Calu3 (cell line): ENCODE measurements at places on chromosomes 12 and 14. TPM values are rescaled to one million over a fixed set of nuclear protein-coding genes. Genes with fewer than 3 reads are reported as not detected.

DNA sequence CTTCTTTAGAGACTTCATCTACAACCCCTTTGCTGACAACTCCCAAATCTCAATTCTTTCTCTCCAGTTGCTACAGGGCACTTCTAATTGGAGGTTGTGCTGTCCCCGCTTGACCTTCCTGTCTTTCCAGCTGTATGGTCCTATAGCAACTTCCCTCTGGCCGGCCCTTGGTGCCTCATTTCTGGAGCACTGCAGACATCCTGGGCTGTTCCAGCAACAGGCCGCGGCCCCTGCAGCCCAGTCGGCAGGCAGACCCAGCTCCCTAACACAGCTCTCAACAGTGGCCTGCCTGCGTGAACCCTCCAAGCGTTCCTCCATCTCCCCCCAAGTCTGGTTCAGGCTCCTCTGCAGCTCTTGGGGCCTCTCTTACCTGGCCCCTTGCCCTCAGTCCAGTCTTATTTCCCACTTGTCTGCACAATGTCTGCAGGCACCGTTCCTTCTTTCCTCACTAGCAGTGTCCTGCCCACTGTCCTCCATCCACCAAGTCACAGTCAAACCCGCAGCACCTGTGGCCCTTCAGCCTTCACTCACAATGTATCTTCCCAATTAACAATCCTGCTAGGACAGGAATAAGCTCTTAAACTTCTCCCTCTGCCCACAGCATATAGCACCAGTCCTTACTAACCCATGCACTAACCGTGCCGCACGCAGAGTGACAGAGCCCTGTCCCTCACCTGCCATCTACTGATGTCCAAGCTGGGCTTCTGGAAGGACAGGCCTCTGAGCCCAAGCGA, 1.6 kb upstream of the EML1 start:
- H3K27ac ChIP-seq: no peak overlapping the region
- no peak overlapping the region for H3K4me3 ChIP-seq
- H3K27me3 ChIP-seq: no peaks in the 10 kb centered on the region
- peaks cover 11% of the 10 kb centered on the region for H3K4me1 ChIP-seq

DNA sequence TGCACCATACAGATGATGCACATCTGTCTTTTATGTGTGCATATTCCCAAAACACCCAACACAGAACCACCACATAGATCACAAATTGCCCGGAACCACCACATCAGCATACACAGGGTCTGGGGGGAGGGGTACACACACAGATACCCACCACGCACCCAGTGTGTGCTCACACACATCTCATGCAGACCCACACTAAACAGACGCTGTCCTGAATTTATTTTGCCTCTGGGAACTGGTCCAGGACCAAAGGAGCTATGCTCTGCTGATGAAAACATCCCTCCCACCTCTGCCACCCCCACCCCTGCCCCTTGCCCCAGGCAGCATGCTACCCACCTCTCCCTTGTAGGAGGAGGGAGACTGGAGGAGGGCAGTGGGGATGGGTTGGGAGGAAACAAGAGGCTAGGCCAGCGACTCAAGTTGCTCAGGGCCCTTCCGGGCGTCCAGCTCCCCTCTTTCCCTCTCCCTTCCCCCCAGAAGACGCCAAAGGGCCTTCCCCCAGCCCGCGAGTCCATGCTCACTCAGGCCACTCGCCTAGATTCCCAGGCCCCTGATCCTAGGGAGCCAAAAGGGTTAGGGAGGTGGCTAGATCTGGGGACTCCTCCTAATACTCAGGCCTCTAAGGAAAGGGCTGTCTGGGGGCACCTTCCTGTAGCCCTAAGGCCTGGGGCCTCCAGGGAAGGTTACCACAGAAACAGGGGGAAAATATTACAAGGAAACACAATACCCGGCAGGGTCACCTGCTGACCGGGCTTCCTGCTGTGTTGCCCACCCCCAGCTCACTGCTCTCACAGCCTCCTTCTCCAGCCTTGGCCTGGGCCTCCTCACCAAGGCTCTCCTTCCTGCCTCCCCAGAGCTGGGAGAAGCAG, 3.1 kb downstream of the HDAC7 start:
- H3K27me3 ChIP-seq: no peaks in the 10 kb centered on the region
- peak overlapping the region; percentile 43 for H3K4me3 ChIP-seq
- H3K36me3 ChIP-seq: peaks cover 30% of the 10 kb centered on the region
- peaks cover 53% of the 10 kb centered on the region for H3K4me1 ChIP-seq
- H3K27ac ChIP-seq: no peak overlapping the region

DNA sequence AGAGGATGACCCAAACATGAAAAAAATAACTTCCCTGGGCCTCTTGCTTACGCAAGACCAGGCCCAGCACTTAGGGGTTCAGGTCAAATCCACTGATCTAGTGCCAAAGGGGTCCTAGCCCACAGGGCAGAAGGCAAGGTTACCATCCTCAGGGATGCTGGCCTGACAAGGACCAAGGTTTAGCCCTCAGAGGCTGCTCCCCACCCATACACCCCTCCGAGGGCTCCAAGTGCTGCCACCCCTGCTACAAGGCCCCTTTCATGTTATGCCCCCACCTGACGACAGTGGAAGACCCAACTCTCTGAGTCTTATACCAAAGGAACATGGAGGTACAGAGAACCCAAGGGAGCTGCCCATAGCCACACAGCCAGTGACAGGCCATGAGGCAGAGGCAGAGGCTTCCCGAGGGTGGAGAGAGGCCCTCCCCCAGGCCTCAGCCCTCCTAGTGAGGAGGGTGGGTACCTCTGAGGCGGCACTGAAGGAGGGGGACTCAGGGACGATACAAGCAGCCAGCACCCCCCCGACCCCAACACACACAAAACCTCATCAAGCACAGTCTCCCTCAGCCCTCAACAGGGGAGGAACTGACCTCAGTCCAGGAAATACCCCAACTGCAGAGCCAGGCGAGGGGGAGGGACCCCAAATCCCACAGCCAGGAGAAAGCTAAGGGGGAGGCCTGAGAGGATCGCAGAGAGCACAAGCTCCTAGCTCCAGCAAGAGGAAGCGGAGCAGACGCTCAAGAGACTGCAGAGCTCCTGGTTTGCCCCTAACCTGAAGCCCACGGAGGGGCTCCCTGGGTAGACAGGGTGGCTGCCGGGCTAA, 37.0 kb downstream of the ANAPC7 start:
- DNase-seq: no peak
- H3K27ac ChIP-seq: no peak overlapping the region

DNA sequence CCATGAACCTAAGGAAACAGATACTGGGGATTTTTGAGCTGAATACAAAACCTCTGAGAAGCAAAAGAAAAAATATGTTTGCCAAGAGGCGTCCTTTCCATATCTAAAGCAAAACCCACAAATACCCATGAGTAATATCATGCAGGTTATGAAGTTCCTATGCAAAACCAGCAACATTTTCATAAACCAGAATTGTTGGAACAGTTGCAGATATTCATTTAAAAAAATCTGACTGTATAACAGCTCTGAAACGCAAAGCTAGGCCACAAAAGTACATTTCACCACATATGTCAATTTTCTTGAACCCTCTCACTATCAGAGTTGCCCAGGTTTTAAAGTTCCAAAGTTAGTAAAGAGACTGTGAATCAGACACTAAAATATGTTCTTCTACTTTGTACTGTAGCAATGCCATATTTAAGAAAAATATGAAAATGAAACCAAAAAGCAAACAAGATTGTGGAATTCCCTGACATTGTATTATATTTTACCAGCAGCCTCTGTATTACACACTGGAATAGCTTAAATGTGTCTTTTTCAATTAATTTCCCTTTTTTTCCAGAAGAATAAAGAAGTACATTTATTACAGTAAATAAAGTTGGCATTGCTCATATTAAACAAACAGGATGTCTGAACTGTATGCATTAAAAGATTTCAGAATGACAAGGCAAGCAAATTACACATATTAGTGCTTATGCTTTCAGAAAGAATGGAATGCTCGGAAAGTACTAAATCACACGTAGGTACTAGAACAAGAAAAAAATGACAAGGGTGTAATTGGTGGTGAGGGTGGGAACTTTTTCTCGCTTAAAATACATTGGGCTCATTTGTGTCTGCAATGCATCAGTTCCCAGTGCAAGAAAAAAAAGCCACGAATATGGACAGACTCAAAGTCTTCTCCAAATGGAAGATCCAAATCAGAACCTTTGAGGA, 33.6 kb upstream of the HIF1A start:
- H3K4me3 ChIP-seq: no peak overlapping the region

- no peak overlapping the region for H3K27ac ChIP-seq
- no peak for DNase-seq
- no peaks in the 10 kb centered on the region for H3K4me1 ChIP-seq
- no peaks in the 10 kb centered on the region for H3K36me3 ChIP-seq
- H3K4me3 ChIP-seq: no peak overlapping the region
These were observed 35.2 kb downstream of the MVK start for GRCh38 chr12:109608793-109609192.

DNA sequence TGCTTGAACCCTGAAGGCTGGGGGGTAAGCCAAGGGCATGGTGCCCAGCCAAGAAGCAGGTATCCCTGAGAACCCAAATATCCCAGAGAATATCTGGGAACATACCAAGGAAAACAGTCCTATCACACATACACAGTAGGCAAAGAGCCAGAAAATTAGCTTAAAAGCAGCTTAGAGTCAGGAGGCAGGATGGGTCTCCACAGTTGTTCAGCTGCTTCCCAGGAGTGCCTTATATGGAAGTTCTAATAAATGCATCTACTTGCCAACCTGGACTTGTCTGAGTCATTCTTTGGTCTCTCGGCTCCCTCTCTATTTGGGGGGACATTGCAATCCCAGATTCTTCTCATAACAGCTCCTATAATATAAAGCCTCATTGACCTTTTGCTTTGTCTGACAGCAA, 9.0 kb upstream of the GPR135 start:
- no peaks in the 10 kb centered on the region for H3K27me3 ChIP-seq
- no peaks in the 10 kb centered on the region for H3K4me1 ChIP-seq
- no peak overlapping the region for H3K27ac ChIP-seq
- H3K4me3 ChIP-seq: no peak overlapping the region
- peaks cover 17% of the 10 kb centered on the region for H3K36me3 ChIP-seq

DNA sequence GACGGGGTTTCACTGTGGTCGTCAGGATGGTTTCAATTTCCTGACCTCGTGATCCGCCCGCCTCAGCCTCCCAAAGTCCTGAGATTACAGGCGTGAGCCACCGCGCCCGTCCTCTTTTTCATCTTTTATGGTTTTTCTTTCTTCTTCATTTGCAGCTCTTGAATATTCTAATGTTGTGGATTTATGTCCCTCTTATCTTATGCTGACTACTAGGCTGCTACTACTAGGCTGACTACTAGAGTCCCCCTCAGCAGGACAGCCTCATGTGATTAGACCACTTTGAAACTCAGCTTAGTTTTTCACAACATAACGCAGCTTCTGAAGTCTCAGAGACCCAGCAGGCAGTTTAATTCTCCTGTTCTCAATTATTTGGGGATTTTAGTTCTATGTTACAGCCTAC, 857 bp upstream of the CLEC4E start:
- peaks cover 16% of the 10 kb centered on the region for H3K27me3 ChIP-seq
- no peak overlapping the region for H3K4me3 ChIP-seq
- H3K27ac ChIP-seq: no peak overlapping the region

DNA sequence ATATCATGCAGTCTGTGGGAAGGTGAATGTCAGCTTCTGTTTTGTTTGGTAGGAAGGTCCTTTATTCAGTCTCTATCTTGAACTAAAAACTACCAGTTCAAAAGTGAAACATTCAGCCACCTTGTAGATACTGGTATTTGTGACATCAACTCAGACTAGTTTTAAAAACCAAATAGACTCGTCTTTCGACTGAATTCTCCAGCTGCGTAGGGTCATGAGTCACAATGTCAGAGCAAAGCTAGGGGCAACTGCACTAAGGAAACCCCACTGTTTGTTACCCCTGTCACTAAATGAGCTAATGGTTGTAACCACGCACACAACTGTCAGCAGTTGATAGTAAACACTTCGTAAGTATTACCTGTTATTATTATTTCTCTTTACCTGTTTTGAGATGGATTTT, 144.6 kb downstream of the PRIMA1 start:
- no peak overlapping the region for H3K4me3 ChIP-seq
- H3K4me1 ChIP-seq: no peaks in the 10 kb centered on the region
- H3K36me3 ChIP-seq: no peaks in the 10 kb centered on the region
- H3K27ac ChIP-seq: no peak overlapping the region

GRCh38 chr12:12693111-12693671, 2.8 kb downstream of the GPR19 start:
- peaks cover 19% of the 10 kb centered on the region for H3K36me3 ChIP-seq
- DNase-seq: no peak
- H3K27ac ChIP-seq: no peak overlapping the region
- no peak overlapping the region for H3K4me3 ChIP-seq
- no peaks in the 10 kb centered on the region for H3K27me3 ChIP-seq
- H3K4me1 ChIP-seq: peaks cover 63% of the 10 kb centered on the region

GRCh38 chr12:87960566-87960965, 68.6 kb downstream of the C12orf50 start:
- no peak overlapping the region for H3K27ac ChIP-seq
- no peak overlapping the region for H3K4me3 ChIP-seq
- DNase-seq: no peak
- H3K27me3 ChIP-seq: no peaks in the 10 kb centered on the region
- H3K4me1 ChIP-seq: no peaks in the 10 kb centered on the region

DNA sequence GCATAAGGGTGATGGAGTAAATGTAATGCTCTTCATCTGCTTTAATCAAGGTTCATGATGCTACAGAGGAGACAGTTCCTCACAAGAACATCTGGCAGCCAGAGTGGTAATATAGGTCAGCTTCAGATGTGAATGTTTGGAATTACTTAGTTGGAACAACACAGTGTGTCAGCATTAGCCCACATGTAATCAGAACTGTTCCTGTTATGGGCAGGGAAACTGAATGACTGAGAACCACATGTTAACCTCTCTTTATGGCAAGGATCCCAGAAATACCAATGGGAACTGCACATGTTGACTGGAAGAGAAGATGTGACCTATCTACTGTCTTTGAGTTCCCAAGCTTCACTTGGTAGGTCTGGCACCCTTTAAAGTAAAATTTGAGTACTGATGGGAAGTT, 390.1 kb upstream of the PDE3A start:
- H3K4me3 ChIP-seq: no peak overlapping the region
- peaks cover 4% of the 10 kb centered on the region for H3K4me1 ChIP-seq
- no peak for DNase-seq
- no peak overlapping the region for H3K27ac ChIP-seq

DNA sequence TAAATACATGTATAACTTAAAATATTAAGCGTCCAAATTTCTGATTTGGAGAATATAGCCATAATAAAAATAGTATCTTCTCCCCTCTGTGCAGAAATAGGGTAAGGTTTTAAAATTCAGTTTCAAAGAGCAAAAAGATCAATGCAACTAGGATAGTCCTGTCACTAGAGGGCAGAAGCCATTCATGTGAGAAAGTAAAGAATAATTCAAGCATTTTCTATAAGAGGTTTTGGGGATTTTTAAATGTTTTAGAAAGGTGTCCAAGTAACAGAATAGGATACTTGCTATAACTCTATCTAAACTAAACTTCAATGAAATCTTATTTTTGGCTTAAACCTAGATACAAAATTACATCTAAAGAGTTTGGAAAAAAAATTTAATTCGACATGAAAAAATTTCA, 50.3 kb downstream of the ADAMTS20 start:
- no peak overlapping the region for H3K27ac ChIP-seq
- no peaks in the 10 kb centered on the region for H3K36me3 ChIP-seq
- H3K4me1 ChIP-seq: no peaks in the 10 kb centered on the region

OTOGL gene
- total RNA-seq: 0.05 and 0.09 TPM in 2 replicates
